ENCODE measurements at places on chromosomes 12 and 14.
A peak's percentile ranks its signal among the peaks of the same experiment; 100 is the strongest.

GRCh38 chr12:95805864-95806671 lies 15.5 kb upstream of the NTN4 start:
- DNase-seq: peak; percentile 100

GRCh38 chr14:23335623-23336022 lies 14.4 kb downstream of the PABPN1 start:
- DNase-seq: no peak

DNA sequence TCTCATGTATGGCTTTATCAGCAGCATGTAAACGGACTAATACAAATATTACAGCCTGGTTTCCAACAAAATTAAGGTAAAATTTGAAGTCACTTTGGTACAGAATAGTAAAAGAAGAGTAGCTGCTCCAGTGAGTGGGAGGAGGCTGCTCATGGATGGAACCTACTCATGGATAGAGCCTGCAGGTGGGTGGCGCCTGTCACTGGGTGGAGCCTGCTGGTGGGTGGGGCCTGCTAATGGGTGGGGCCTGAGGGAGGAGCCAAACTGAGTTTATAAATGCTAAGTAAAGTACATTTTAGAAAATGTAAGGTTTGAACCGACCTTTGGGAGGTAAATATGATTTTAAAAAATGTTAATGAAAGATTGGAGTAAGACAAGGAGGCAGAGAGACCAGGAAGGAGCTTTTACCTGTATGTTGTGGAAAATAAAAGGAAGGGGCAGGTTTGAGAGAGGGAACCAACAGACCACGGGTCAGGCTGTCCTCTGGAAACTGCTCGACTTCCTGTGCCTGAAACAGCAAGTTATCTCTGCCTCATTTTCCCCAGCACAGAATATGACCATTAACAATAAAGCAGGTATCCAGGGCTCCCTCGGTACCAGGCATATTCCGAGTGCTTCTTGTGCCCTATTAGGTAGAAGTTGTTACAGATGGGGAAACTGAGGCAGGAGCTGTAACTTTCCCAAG lies 55.9 kb upstream of the SEL1L start:
- DNase-seq: no peak

- no peak for DNase-seq
These were observed 25.1 kb downstream of the MEG3 start for GRCh38 chr14:100850841-100851585.

GRCh38 chr12:123502163-123502704 lies 31.3 kb downstream of the RILPL1 start:
- DNase-seq: no peak

DNA sequence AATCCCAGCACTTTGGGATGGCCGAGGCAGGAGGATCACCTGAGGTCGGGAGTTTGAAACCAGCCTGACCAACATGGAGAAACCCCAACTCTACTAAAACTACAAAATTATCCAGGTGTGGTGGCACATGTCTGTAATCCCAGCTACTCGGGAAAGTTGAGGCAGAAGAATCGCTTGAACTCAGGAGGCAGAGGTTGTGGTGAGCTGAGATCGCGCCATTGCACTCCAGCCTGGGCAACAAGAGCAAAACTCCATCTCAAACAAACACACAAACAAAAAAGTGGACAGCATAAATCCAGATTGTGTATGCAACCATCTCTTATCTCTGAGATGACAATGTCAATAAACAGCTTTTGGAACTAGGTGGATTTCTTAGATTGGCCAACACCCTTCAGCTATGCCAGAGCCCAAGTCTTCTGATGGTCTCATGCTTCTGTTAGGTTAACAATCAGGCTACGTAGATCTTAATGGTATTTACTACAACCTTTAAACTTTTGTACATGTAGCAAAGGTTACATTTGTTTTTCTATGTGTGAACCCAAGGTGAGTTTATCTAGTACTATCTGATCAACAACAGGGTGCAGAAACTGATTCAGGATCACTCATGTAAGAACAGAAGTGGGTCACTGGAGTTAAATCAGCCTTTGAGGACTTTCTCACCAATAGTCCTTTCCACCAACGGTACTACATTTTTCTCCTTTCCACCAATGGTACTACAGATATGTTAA lies 73.7 kb downstream of the DUSP16 start:
- DNase-seq: no peak

- no peak for DNase-seq
These were observed 13.6 kb upstream of the GALNT16 start for GRCh38 chr14:69246331-69246730.

Data from fibroblast of mammary gland (primary cell).